ENCODE measurements at places on chromosomes 11 and 22. TPM values are rescaled to one million over a fixed set of nuclear protein-coding genes. Genes with fewer than 3 reads are reported as not detected.

OMP gene
- not detected for polyA plus RNA-seq

DNA sequence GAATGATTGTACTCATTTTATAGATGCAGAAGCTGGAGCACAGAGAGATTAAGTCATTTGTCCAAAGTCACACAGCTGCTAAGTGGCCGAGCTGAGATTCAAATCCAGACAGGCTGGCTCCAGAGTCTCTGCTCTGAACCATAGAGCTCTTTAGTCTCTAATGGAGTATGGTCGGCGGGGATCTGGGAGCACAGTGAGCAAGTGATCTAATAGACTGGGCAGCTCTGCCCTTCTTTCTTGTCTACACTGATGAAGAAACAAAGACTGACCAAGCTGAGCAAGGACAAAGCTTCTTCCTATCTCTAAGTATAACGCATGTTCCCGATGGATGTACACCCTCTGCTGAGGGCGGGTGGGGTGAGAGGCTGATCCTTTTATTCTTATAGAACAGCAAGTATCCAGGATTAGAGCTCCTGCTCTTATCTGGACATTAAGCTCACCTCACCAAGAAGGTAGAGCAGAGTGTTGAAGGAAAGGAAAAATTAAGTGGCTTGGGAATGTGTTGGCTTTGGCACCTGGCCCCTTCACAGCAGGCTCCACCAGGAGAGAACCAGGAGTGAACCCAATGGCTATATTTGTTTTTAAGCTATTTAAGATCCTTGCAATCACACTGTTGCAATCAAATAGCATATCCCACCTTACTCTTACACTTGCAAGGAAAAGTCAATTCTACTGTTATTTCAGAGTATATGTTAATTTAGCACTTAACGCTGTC is 68.7 kb downstream of the ETS1 start:
- DNase-seq = peak; percentile 57
- H3K27ac ChIP-seq = peak overlapping the region; percentile 99
- H3K4me3 ChIP-seq = peak overlapping the region; percentile 99

DNA sequence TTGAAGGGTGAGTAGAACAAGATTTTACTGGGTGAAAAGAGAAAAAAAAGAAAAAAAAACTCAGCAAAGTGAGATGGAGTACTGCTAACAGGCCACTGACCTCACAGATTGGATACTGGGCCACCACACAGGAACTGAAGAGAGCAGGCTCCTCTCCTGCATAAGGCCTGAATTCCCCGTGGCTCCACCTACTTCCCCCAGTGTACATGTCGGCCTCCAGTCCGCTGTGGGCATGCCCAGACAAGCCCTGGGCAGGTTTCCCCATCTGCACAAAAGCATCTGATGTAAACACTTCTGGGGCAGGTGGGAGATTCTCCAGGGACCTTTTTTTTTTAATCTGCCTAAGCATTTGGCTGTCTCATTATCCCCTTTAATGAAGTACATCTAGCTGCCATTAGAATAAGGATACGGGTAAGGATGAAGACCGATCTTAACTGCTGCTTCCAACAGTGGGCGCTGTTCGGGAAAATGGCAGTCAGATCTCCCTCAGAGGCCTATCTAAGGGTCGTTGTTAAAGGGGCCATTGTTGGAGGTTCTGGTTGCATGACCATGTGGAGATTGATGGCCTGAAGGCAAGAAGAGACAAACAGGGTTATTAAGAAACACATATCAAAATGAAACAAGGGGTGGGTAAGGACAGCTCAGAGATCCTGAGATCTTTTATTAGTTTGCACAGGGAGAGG is 48.5 kb downstream of the MS4A13 start:
- H3K36me3 ChIP-seq = no peaks in the 10 kb centered on the region
- no peak overlapping the region for H3K4me3 ChIP-seq
- DNase-seq = no peak
- no peaks in the 10 kb centered on the region for H3K4me1 ChIP-seq

- no peak overlapping the region for H3K27ac ChIP-seq
- H3K36me3 ChIP-seq = no peaks in the 10 kb centered on the region
- H3K4me1 ChIP-seq = no peaks in the 10 kb centered on the region
- DNase-seq = no peak
- no peak overlapping the region for H3K4me3 ChIP-seq
These were observed 44.2 kb downstream of the OR2AT4 start for GRCh38 chr11:75052457-75052856.

DNA sequence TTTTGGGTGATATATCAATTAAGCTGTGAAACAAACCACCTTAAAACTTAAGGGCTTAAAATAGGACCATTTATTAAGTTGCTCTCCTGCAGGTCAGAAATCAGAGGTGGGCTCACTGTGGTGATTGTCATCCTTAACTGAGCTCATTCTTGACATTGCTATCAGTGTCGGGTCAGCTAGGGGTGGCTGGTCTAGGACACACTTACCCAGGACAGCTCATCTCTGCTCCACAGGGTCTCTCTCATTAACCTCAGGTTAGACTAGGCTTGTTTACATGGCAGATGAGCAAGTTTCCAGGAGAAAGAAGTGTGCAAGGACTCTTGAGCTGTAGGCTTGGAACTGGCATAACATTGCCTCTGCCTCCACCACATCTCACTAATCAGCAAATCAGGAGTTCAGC is 601.0 kb upstream of the RAG2 start:
- H3K36me3 ChIP-seq = no peaks in the 10 kb centered on the region
- DNase-seq = no peak
- no peak overlapping the region for H3K4me3 ChIP-seq
- H3K27ac ChIP-seq = no peak overlapping the region

GRCh38 chr22:43567691-43568324 is 156.0 kb downstream of the MPPED1 start:
- no peaks in the 10 kb centered on the region for H3K36me3 ChIP-seq
- no peak for DNase-seq
- no peak overlapping the region for H3K27ac ChIP-seq

- H3K4me3 ChIP-seq = no peak overlapping the region
- H3K27ac ChIP-seq = no peak overlapping the region
- no peak for DNase-seq
- H3K27me3 ChIP-seq = no peaks in the 10 kb centered on the region
- H3K36me3 ChIP-seq = no peaks in the 10 kb centered on the region
These were observed 15.3 kb downstream of the EPS8L2 start for GRCh38 chr11:721247-721740.

DNA sequence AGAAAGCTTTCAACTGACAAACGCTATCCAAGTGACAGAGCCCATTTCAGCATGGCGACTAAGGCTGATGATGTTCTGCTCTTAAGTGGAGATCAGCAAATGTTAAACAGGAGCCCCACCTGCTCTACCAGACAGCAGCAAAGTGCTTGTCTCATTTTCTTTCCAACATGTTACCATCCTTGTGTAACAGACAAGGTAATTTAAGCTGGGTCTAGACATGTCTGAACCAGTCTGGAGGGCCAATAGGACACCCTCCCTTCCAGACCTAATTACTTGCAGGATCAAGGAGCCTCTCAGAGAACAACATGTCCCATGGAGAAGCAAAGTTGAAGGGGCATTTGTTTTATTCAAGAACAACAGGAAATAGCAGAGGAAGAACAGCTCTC is 3.9 kb upstream of the LMO2 start:
- no peak overlapping the region for H3K4me3 ChIP-seq
- no peak overlapping the region for H3K27ac ChIP-seq
- peaks cover 7% of the 10 kb centered on the region for H3K27me3 ChIP-seq
- H3K36me3 ChIP-seq = no peaks in the 10 kb centered on the region

TRIM34 gene
- 3.9 TPM for polyA plus RNA-seq

SLC22A6 gene
- polyA plus RNA-seq = not detected

VPREB1 gene
- polyA plus RNA-seq = not detected

FXYD6 gene
- polyA plus RNA-seq = 0.20 TPM

DNA sequence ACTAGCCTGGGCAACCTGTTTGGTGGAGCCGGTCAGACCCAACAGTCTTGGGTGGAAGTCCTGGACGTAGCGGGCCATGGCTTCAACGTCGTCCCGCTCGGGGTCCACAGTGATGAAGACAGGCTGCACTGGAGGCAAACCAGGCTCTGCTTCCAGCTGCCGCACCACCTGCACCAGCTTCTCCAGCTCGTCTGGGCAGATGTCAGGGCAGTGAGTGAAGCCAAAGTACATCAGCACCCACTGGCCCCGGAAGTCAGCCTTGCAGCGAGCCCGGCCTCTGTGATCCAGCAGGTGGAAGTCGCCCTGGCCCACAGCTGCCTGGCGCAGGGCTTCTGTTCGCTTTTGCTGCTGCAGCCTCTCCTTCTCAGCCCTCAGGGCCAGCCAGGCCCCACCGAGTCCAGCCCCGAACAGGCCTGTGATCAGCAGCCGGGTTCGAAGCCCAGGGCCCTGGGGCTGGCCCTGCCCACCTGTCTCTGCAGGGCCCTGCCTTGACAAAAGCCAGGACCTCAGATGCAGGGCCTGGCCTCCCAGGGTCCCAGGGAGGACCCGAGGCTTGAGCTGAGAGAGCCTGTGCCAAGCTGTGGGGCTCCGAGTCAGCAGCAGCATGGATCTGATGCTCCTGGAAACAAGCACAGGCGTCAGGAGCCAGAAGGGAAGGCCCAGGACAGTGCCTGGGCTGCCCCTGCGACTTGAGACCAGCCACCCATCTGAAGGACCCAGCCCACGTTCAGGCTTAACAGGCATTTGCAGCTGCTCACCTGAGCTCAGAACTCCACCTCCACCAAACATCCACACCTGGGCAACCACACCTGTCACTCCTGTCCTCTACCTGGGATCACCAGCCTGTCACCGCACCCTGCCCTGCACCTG is 1.4 kb downstream of the SCO2 start:
- peak overlapping the region; percentile 77 for H3K4me3 ChIP-seq
- no peaks in the 10 kb centered on the region for H3K4me1 ChIP-seq
- no peak for DNase-seq
- no peaks in the 10 kb centered on the region for H3K27me3 ChIP-seq
- H3K36me3 ChIP-seq = 0 out of 2 replicates have a peak, but pooled peaks cover 6% of the 10 kb centered on the region

DNA sequence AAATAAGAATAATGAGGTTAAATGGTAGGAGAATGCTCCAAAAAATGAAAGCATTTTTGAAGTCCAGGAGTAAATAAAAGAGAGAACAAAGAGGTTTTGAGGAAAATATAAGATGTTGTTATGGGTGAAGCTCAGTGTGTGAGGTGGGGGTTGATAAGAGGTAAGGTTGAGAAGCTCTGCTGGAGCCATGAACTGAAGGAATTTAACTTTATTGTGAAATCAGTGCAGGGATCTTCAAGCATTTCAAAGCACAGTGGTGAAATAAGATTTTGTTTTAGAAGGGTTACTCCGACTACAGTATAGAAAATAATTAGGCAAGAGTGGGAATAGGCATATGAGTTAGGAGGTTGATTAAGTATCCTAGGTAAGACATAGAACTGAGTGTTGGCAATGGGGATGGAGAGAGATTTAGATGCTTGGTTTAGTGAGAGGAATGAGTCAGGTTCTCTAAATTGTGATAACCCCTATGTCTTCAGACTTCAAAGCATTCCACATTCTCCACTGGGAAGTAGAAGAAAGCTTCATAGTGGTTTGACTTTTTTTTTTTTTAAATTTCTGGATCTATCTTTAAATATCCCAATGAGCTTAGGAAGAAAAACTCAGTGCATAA is 403.2 kb downstream of the AASDHPPT start:
- no peaks in the 10 kb centered on the region for H3K27me3 ChIP-seq
- no peak overlapping the region for H3K27ac ChIP-seq
- H3K4me1 ChIP-seq = peaks cover 8% of the 10 kb centered on the region

DNA sequence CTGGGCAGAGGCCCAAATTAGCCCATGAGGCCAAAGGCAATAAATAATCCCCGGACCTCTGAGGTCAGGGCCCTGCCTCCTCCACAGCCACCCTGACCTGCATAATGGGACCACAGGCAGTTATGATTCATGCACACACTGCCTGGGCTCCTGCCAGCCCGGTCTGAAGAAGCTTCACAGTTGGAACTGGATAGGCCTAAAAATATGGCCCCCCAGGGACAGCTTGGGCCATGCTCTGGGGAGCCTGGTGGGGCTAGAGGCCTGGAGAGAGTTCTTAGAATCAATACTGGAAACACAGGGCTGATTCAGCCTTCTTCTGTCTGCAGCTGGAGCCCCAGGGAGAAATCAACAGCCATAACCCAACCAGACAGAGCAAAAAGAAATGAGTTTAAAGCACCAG is 112.8 kb upstream of the CADM1 start:
- peak; percentile 45 for DNase-seq
- no peaks in the 10 kb centered on the region for H3K4me1 ChIP-seq
- no peak overlapping the region for H3K4me3 ChIP-seq

MYBPC3 gene
- 0.08 TPM for polyA plus RNA-seq

- H3K4me1 ChIP-seq = no peaks in the 10 kb centered on the region
- H3K27ac ChIP-seq = no peak overlapping the region
- DNase-seq = no peak
- no peaks in the 10 kb centered on the region for H3K27me3 ChIP-seq
- H3K4me3 ChIP-seq = no peak overlapping the region
These were observed 31.8 kb downstream of the FAM118A start for GRCh38 chr22:45341498-45341897.

DNA sequence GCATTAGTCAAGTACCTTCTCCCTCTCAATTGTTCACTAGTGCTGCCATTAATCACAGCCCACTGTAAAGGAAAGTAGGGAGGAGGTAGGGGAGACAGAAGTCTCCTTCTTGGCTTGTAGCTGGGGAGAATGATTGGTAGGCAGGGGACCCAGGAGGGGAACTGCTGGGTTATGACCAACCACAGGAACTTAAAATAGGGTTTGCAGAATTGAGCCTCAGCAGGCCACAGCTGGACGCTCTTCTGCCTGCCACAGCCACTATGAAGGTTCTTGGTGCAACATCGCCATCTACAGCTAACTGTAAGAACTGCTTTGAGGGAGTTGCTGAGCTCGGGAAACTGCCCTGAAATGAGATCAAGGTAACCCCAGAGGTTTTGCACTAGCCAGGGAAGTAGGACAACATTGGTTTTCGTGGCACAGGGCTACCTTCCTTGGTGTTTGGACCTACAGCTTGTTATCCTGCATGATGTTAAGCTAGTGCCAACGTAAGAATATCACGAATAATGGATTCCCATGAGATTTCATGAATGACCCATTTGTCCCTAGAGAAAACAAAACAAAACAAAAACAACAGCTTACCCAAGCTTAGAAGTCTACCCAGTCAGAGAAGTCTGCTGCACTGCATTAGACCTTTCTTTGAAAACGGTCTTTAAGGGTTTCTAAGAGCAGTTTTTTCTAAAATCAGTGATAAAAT is 787.1 kb upstream of the API5 start:
- no peak overlapping the region for H3K4me3 ChIP-seq
- H3K4me1 ChIP-seq = no peaks in the 10 kb centered on the region
- peak; percentile 62 for DNase-seq
- H3K36me3 ChIP-seq = no peaks in the 10 kb centered on the region

PGM2L1 gene
- polyA plus RNA-seq = 4.7 TPM

Measured in GM23248 (cell line).